Activated naive CD4-positive, alpha-beta T cell treated with anti-CD3 and anti-CD28 coated beads, Interleukin-2, amount 50 U/mL, for 72 hours (primary cell): ENCODE measurements at places on chromosomes 5 and 9.

- no peak for DNase-seq
These were observed 43.0 kb downstream of the AHRR start for GRCh38 chr5:364497-364896.

GRCh38 chr5:71734141-71734540 is 15.1 kb downstream of the CARTPT start:
- DNase-seq: no peak

- no peak for DNase-seq
These were observed 3.6 kb downstream of the AK1 start for GRCh38 chr9:127873886-127874285.

DNA sequence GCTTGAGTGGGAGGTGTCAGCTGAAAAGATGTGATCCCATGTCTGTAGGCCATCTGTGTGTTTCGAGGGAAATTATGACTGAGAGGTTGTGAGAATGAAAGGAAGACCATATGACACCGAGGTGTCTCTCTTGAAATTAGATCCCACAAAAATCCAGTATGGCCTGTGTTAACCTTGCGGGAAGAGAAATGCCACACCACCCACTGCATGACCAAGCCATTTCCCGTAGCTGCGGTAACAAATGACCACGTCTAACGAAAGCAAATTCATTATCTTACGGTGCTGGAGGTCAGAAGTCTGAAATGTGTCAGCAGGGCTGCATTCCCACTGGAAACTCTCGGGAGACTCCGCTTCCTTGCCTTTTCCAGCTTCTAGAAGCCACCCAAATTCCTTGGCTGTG is 11.6 kb downstream of the C9orf57 start:
- no peak for DNase-seq

GRCh38 chr9:133515615-133516255 is 9.0 kb downstream of the MYMK start:
- DNase-seq: no peak

DNA sequence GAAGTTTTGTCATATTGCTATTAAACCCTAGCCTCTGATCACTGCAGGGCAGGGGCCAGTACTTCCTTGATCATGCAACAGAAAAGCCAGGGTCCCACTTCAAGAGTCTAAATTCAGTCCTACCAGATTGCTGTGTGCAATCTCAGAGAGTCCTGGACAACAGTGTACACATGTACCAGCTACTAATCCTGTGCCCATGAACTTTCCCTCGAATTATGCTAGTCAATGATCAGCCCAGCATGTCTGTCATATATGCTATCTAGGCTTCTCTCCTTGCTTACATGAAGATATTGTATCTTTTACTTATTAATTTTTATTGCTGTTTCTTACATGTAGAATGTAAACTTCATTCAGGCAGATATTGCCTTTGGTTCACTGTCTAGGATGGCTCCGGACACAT is 367.0 kb downstream of the NTRK2 start:
- no peak for DNase-seq

DNA sequence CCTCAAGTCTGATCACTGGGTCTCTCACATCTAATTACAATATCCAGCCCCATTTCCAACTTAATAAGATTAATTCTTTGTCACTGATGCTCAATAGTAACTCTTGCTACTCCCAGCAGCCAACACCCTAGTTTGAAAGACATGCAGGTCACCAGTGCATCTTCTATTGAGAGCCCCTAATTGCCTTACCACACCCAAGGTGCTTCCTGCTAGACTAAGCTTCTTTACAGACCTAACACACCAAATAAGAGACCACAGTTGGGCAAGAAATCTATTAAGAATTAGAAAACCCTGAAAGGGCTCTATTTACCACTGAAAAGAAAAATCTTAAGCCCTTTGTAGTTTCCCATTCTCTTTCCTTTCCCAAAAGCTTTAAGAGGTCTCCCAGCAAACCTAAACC is 26.5 kb downstream of the ELAVL2 start:
- no peak for DNase-seq

GRCh38 chr5:59178482-59178881 is 595.6 kb downstream of the RAB3C start:
- no peak for DNase-seq

- DNase-seq: no peak
These were observed 122.1 kb upstream of the DMAC1 start for GRCh38 chr9:7921545-7922197.

GRCh38 chr5:133307275-133307674 is 255.5 kb downstream of the HSPA4 start:
- no peak for DNase-seq

DNA sequence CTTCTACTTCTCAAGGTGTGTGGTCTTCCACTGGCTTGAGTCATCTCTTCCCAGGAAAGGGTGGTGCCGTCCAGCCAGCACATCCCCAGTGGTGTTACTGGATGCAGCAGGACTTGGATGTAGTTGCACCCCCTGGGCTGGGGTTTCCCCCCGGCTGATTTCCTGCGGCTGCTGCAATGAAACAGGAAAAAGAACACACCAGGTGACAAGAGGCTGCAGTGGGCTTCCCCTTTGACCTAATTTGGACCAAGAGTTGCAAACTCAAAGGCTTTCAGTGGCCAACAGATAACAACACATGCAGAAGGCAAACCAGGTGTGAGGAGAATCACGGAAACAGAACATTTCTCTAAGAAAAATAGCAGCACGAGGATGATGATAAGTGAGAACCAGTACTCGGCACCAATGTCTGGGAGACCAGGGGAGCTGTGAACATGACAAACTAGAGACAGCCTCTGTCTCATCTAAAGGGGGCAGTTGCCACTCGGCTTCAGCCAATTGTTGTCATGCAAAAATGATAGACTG is 83.7 kb downstream of the PDE6A start:
- DNase-seq: no peak
